ENCODE measurements at places on chromosomes 6 and 20.
A peak's percentile ranks its signal among the peaks of the same experiment; 100 is the strongest.

DNA sequence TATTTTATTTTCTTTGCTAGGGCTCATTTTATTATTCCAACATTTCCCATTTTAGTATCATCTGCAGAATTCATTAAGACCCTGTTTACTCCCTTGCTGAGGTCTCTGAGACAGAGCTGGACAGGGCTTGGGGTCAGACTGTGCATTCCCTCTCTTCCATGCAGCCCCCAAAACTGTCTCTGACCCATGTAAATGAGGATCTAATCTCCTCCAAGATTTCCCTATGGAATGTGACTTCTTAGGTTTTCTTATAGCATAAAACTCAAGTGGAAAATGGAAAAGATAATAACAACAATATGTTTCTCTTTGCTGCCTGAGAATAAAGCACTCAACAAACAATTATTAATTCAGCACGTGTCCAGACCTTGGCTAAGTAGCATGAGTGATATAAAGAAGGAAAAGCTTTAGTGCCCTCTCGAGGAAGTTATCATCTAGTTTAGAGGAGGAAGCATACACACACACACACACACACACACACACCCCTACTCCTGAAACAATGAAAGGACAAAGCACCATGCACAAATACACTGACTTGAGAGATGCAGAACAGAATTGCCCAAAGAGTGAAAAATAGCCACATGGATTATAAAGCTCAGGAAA, 815.5 kb downstream of the BCKDHB start:
- no peak for DNase-seq

GRCh38 chr6:74222768-74223333, 526.8 kb downstream of the CD109 start:
- no peak for DNase-seq

GRCh38 chr6:20605581-20605980, 71.3 kb downstream of the CDKAL1 start:
- no peak for DNase-seq

DNA sequence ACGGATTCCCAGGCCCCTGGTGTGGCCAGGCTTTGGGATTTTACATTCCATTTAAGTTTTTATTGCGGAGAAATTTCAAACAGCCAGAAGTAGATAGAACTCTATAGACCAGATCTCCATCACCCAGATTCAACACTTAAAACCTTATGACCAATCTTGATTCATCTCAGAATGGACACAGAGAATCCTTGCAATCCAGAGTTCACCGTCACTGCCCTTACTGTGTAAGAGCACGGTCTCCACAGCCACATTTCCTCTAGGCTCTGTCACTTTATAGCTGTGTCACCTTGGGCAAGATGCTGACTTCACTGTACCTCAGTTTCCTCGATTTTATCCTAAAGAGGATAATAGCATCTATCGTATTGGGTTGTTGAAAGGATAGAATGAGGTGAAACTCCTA, 979 bp downstream of the ZNF133 start:
- no peak for DNase-seq

- peak; percentile 62 for DNase-seq
These were observed 46.3 kb downstream of the GOPC start for GRCh38 chr6:117555882-117556498.

Data from activated naive CD8-positive, alpha-beta T cell treated with anti-CD3 and anti-CD28 coated beads, Interleukin-2, amount 50 U/mL, for 24 hours (primary cell).